GM23338 (cell line): ENCODE measurements at places on chromosomes 13 and 19.

DNA sequence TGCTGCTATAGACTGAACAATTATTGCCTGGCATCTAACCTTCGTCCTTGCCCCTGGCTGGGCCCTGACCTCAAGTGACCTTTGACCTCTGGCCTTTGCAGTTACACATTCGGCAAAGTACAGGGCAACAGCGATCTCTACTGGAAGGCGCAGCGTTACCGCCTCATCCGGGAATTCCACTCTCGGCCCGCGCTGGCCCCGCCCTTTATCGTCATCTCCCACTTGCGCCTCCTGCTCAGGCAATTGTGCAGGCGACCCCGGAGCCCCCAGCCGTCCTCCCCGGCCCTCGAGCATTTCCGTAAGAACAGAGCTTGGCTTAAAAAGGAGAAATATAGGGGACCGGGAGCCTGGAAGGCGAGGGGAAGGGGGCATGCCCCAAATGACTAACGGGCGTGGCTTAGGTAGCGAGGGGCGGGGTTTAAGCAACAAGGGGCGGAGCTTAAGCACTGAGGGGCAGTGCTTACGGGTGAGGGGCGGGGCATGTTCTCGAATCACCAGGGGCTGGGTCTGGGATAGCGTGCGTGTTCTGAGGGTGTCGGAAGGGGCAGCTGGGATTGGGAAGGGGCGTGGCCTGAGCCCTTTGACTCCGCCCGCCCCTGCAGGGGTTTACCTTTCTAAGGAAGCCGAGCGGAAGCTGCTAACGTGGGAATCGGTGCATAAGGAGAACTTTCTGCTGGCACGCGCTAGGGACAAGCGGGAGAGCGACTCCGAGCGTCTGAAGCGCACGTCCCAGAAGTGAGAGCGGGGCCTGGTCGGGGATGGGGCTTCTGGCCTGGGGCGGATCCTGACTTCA lies 52.7 kb downstream of the TRPM4 start:
- peak; percentile 98 for DNase-seq

- DNase-seq = no peak
Measured at GRCh38 chr13:48411147-48411794, 1.6 kb downstream of the LPAR6 start.

GRCh38 chr19:50567882-50568727 lies at the start of gene LRRC4B:
Gene LRRC4B, minus strand, starts transcription at chr19:50568435. Its CDS starts 19,597 bp downstream, at chr19:50548838.
- DNase-seq = peak; percentile 85

DNA sequence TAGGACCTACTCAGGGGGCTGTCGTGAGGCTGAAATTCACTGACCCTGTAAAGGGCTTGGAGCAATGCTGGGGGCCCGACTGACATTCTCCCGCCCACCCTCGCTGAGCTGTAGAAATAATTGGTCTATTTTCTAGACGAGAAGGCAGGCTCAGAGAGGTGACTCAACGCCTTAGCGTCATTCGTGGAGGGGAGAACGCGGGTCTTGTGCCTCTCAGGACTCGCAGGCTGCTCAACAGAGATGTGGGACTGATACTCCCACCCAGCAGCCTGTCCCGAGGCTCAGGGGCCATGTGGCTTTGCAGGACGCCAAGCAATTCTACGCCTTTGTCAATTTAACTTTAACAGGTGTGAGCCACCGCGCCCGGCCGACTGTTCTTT lies 23.6 kb upstream of the ASPDH start:
- DNase-seq = no peak

GRCh38 chr13:67123165-67123564 lies 107.0 kb downstream of the PCDH9 start:
- no peak for DNase-seq

GRCh38 chr19:44729516-44730033 lies 18.9 kb upstream of the BCL3 start:
- no peak for DNase-seq

GRCh38 chr19:4571305-4571917 lies 11.9 kb upstream of the SEMA6B start:
- no peak for DNase-seq

DNA sequence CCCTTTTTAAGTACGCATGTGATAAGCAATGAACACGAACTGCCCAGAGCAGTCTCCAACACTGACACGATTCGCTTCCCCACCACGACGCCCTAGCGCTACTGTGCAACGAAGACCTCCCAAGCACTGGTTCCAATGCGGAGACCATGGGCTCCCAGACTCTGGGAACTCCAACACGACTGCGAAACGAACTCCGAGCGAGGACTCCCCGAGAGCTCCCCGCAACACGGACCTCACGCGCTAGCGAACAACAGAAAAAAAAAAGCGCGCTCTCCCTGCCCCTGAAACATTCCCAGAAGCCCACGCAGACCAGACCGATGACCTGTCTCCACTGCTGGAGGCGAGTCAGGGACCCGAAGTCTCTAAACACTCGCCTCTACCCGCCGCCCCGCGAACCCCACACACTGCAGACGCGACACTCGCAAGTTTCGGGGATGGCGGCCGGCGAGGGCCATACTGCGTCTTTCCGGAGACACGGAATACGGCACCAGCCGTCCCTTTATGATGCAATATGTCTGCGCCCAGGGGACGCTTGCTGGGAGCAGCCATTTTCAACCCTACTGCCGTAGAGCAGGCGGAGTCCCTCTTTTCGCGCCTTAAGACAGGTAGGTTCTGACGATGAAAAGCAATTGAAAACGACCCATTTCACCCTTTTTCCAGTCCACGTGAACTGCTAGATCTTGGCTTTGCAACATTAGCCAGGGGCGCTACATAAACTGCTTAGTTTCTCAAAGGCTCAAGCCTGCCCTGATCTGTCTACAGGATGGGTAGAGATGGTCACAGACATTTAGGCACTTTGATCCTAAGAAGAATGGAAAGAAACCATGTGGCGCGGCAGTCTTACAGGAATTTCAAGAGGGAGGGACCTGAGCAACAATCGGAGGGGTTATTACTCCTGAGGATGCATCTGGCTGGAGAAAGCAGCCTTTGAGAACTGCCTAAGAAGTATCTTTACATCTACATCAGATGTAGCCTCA lies at the start of gene ZNF577:
Gene ZNF577 (minus strand): TSS at position 430 of the 977 bp plus-strand sequence. CDS start 7,569 bp downstream, outside the sequence.
- DNase-seq = peak; percentile 98

DNA sequence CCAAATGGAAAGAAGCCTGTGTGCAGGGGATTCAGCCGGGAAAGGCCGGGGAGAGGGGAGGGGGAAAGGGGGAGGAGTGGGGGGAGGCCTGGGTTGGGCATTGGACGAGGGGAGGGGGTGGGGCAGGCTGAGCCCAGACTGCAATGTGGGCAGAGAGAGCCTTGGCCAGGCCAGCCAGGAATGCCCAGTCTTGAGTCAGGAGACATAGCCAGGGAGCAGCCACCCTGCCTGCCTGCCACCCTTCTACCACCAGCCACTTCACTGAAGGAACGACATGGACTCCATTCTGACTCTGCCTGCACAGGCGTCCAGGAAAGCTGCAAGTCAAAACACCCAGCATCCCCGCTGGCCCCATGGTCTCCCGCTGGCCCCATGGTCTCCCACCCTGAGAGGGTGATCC lies 498 bp downstream of the PROZ start:
- peak; percentile 26 for DNase-seq

- DNase-seq = no peak
Measured at GRCh38 chr13:72537395-72537780, 190.0 kb downstream of the MZT1 start.

GRCh38 chr13:25691654-25692053 lies 319.9 kb downstream of the ATP8A2 start:
- DNase-seq = no peak

DNA sequence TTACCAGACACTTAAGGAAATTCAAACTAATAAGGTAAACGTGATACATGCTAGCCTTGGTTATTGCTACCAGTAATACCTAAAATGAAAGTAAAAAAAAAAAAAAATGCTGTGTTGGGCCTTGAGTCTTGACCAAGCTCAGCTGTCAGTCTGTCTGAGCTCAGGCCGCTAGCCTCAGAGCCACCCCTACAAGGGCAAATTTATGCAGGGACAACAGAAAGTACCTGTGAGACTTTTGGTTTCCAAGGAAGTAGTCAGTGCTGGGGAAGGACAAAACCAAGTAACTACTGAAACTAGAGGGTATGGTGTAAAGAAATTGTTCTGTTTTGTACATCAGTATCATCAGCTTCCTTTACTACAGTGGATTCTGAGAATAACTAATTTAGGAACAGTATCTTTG lies 134.3 kb upstream of the SLITRK5 start:
- no peak for DNase-seq

DNA sequence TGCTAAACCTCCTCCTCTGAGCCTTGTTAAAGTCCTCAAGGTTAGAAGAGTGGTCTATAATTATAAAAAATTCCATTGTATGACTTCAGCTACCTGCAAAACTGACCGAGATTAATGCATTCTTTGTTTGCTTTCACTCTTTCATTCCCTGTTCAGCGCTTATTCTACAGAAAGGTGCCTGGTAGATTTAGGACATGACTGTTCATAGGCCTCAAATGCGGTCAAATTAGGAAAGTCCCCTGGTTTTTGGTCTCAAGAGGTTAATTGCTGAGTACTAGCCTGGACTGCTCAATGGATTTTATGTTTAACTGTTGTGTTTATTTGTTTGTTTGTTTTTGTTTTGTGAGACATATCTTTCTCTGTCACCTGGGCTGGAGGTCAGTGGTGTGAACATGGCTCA lies 35.4 kb downstream of the KL start:
- no peak for DNase-seq

GRCh38 chr19:12778017-12778904 lies 2.9 kb upstream of the HOOK2 start:
- peak; percentile 68 for DNase-seq

DNA sequence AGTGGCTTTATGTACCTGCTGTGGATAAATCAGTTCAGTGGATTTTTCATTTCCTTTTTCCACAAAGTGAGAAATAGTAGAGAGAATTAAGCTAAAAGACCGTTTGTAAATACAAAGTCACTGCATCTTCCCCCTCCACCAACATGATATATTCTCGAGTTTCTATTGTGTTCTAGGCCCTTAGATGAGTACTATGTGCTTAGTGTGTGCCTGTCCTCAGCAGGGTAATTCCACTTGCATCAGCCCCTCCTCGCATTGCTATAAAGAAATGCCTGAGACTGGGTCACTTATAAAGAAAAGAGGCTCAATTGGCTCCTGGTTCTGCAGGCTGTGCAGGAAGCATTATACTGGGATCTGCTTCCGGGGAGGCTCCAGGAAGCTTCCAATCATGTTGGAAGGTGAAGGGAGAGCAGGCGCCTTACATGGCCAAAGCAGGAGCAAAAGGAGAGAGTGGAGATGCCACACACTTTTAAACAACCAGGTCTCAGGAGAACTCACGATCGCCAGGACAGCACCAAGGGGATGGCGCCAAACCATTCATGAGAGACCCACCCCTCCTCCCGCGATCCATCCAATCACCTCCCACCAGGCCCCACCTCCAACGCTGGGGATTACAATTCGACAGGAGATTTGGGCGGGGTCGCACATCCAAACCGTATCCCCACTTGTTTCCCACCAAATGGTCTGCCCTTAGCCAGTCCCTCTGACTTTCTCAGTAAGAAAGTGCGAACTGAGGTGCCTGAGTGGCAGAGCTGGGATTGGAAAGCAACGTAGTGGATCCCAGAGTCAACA lies 102.3 kb upstream of the ABCC4 start:
- peak; percentile 87 for DNase-seq

DNA sequence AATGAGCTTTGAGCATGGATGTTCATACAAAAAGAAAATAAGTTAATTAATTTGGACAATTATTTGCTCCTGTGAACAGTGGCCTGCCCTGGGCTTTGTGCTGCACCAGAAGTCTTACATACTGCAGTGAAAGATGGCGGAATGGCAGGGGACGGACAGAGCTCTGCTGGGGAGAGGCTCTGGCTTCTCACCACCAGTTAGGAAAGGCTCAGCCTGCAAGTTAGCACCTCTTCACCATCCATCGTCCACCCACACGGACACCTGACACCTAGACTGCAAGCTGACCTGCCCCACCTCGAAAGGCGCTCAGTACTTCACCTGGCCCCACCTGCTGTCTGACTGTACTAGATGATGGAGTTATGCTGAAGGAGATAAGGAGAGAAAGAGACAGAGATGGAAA lies 203.9 kb upstream of the IRS2 start:
- no peak for DNase-seq

DNA sequence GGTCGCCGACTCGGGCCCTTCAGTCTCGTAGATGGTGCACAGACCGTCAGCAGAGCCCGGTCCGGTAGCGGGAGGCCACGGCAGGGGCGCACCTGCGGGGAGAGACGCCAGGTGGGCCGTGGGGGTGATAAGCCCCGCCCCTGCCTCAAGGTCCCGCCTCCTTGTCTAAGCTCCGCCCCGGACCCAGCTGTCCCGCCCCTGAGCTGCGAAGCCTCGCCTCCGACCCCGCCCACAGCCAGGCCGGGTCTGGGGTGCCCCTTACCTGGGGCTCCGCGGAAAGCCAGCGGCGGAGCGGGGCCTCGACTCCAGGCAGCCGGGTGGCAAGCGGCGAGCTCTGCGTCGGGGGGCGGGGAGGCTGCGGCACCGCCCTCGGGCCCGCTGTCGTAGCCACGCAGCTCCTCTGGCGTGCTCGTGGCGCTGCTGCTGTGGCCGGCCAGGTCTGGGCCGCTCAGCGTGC lies 4.7 kb downstream of the PRR36 start:
- DNase-seq = peak; percentile 80

- no peak for DNase-seq
Measured at GRCh38 chr13:109642358-109642757, 144.0 kb downstream of the IRS2 start.

DNA sequence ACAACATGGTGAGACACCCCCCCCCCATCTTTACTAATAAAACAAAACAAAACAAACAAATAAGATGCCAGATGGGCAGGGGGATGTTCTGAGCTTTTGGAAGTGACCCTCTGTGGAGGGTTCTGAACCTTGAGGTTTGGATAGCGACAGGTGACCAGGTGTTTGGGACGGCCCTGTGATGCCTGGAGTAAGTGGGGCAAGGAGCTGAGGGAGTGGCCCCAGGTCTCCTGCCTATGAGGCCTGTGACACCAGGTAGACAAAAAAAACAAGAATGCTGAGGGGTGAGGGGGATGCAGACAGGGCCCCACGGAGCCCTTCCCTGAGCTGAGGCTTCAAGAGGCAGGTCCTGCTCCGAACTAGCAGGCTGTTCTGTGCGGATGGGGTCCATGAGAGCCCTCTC lies 9.2 kb downstream of the ADGRE2 start:
- DNase-seq = no peak

DNA sequence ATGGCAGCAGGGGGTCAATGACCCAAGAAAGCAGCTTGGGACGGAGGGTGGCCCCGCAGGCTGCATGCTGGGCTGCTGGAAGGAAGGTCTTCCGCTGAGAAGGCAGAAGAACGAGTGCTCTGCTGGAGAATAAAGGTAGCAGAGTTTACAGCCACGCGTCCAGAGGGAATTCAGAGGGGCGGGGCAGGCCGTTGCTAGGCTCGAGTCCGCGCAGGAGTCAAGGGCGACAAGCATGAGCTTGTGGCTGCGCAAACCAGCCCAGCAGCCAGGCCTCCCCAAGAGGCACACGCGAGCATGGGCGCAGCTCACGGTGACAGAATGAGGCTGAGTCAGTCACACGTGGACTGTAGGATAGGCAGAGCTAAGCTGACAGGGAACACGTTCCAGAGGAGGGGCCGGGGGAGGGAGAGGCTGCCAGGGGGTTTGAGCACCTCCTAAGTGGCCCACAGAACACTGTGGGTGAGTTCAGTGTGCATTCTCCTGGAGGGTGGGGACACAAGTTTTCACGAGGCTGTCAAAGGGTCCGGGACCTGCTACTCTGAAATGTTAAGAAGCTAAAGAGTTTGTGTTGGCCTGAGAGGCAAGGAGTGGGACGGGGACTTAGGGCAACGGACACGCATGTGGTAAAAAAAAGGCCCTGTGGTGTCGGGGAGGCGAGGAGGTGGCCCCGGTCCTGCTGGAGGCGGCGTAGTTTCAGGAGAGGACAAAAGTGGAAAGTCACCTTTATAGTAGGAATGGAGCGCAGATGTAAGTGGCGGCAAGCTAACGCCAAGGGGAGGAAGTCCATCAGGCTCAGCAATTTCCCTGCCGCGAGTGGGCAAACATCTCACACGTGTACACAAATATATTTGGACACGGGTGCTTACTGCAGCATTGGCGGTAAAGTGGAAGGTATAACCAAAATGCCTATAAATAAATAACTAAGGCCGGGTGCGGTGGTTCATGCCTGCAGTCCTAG lies 17.7 kb downstream of the RFX2 start:
- DNase-seq = peak; percentile 85
